Prostate gland (tissue), 2 donors: ENCODE measurements at places on chromosomes 13 and 19. TPM values are rescaled to one million over a fixed set of nuclear protein-coding genes. Genes with fewer than 3 reads are reported as not detected.

The TINCR gene
- 8.4 TPM for total RNA-seq

The PGLYRP2 gene
- total RNA-seq: 31.9 TPM

The FOSB gene
- total RNA-seq: 2.5 TPM

The CCNE1 gene
- total RNA-seq: 1.6 TPM

DNA sequence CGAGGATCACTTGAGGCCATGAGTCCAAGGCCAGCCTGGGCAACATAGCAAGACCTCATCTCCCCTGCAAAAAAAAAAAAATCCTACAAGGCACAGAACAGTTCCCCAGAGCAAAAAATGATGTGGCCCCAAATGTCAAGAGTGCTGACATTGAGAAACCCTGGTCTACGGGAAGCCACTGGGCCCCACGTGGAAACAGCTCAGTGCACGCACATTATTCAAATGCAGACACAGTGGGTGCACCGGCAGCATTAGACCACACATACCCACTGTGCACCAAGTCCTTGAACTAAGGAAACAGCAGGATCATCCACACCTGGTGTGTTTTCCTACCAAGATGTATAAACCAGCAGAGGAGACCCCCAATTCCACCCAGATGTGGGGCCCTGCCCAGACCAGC is 35.0 kb upstream of the ADGRE5 start:
- no peak for DNase-seq

GRCh38 chr19:16359074-16359473 is 34.4 kb downstream of the KLF2 start:
- peak; percentile 78 for DNase-seq

- DNase-seq: no peak
These were observed 4.0 kb downstream of the EBI3 start for GRCh38 chr19:4233282-4233853.

DNA sequence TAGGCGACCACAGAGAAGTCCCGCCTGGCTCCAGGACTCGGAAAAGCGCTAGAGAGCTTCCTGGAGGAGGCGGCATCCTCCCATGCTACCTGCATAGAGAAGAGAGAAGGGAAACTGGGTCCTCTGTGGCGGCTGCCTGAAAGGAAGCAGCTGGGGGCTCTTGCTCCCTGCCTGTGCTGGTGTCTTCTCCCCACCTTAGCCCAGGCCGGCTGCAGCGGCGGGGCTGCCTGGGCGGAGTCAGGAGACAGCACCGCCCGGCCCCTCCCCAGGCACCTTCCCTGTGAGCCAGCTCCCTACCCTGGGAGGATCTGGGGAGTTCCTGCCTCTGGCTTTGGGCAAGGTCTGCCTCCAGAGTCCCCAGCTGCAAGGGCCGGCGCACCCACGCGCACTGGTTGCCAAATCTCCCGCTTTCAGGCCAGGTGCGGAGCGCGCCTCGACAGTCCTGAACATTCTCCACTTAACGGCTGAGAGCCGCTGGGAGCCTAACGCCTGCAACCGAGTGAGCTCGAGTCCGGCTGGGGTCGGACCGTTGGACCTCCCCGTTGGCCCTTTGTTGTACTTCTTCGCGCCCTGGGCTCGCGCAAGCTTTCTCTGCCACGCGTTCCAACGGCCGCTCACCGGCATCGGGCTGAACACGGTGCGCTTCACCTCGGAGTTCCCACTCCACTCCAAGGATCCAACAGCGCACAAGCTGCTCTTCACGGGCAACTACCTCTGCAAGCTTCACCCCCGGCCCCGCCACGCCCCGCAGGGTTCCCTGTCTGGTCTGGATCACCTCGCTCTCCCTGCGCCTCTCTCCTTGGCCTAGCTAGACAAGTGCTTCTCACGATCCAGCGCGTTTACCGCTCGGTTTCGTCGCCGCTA is 21.8 kb upstream of the ZNF30 start:
- DNase-seq: no peak

DNA sequence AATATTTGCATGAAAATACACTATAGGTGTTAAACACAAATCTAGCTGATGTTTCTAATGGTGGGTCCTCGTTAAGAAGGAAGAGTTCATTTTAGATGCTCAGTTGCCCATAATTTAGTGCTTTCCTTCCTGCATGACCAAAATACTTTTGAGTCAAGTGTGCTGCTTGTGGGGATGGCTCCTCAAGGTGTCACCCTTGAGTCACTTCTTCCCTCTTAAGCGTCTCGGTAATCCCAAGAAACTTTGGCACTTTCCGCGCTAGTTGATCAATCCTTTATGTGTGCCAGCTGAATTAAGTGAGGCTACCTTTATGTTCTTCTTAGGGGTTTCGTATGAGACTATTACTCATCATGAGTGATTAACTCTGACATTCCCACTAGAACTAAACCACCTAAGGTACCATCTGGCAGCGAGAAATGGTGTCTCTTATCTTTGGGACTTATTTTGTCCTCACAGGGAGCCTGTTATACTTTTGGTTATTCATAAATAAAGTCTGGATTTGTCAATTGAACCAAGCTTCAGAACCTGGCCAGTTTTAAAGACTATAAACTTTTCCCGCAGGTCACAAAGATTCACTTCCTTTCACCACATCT is 106.8 kb downstream of the NHLRC3 start:
- peak; percentile 42 for DNase-seq

DNA sequence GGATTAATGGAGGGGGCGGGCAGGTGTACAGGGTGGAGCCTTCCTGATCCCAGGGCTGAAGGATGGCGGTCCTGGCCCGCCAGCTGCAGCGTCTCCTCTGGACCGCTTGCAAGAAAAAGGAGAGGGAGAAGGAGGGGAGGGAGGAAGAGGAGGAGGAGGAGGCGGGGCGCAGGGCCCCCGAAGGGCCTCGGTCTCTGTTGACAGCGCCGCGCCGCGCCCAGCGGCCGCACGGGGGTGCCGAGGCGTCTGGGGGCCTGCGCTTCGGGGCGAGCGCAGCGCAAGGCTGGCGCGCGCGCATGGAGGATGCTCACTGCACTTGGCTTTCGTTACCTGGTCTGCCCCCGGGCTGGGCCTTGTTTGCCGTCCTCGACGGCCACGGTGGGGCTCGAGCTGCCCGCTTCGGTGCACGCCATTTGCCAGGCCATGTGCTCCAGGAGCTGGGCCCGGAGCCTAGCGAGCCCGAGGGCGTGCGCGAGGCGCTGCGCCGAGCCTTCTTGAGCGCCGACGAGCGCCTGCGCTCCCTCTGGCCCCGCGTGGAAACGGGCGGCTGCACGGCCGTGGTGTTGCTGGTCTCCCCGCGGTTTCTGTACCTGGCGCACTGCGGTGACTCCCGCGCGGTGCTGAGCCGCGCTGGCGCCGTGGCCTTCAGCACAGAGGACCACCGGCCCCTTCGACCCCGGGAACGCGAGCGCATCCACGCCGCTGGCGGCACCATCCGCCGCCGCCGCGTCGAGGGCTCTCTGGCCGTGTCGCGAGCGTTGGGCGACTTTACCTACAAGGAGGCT is at the start of gene PPM1N:
PPM1N (plus strand) TSS at position 33 of the 785 bp plus-strand sequence; CDS start at position 63, 30 bp downstream.
- no peak for DNase-seq

GRCh38 chr19:32675720-32676185 is at the start of gene RGS9BP:
Gene RGS9BP, plus strand, starts transcription at chr19:32675848. Its CDS starts 416 bp downstream, at chr19:32676264.
- peak; percentile 70 for DNase-seq
